Activated CD8-positive, alpha-beta T cell treated with anti-CD3 and anti-CD28 coated beads, Interleukin-2, amount 10 ng/mL, durations not matched to agents 7 days and 5 days (primary cell): ENCODE measurements at places on chromosomes 4 and X. TPM values are rescaled to one million over a fixed set of nuclear protein-coding genes. Genes with fewer than 3 reads are reported as not detected.

DNA sequence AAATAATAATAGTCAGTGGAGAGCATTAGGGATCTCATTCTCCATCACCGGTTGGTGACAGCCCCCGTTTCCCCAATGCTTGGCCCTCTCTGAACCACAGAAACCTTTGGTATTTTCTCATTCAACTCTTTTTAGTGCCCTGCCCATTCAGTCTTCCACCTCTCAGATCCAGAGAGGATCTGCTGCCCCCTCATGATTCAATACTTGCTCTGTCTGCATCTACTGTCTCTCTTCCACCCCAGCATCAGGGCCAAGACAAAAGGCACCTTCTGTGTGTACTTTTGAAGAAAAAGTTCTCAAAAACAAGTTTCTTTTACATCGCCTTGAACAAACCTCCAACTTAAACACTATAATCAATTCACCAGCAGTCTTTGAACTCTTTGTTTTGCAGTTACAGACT lies 19.3 kb downstream of the CLTRN start:
- H3K4me1 ChIP-seq = peaks cover 3% of the 10 kb centered on the region
- H3K36me3 ChIP-seq = no peaks in the 10 kb centered on the region
- no peak overlapping the region for H3K27ac ChIP-seq
- DNase-seq = no peak

DNA sequence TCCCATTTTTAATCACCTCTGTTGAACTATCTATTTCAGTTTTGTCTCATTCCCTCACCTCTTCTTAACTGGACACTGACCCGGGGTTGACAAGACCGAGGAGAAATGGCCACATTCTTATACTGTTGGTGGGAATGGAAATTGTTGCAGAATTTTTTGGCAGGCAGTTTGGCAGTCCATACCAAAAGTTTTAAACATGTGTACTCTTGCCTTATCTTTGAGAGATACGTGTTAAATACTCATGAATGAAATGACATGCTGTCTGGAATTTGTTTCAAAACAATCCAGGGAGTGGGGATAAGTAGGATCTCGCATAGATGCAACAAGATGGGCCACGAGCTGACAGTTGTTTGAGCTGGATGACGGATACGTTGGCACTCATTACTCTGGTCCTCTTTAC lies 12.1 kb downstream of the FGFBP1 start:
- no peaks in the 10 kb centered on the region for H3K36me3 ChIP-seq
- H3K4me3 ChIP-seq = no peak overlapping the region
- H3K27me3 ChIP-seq = peaks cover 18% of the 10 kb centered on the region
- no peak for DNase-seq
- no peaks in the 10 kb centered on the region for H3K4me1 ChIP-seq

DNA sequence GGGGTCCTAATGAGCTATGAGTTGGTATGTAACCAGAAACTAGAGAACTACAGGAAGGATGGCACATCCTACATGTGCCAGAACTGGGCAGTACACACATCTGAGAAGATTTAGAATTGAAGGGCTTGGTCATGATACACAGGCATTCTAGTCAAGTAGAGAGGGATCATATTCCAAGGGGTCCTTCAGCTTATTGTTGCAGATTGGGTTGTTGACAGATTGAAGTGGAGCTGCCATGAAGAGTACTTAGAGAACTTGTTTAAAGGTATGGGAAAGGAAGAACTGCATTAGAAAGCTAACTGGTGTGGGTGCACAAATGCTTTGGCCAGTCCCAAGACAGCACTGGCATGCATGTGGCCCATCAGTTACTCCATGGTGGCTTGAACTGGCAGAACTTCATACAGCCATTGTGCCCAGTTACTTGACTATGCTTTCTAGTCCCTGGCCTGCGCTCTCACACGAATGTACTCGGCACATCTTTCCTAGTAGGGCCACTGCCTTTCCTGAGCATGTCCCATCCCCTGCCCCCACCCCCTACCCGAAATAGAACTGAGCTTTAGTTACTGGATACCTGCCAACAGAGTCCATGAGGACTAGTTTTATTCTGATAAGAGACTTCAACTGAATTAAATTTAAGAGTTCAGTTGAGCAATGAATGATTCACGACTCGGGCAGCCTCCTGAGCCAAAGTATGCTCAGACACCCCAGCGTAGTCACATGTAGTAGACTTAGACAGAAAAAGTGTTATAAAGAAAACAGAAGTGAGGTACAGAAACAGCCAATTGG lies 64.0 kb downstream of the CCNG2 start:
- no peak for DNase-seq
- no peak overlapping the region for H3K4me3 ChIP-seq

- H3K36me3 ChIP-seq = no peaks in the 10 kb centered on the region
- no peak for DNase-seq
- no peak overlapping the region for H3K4me3 ChIP-seq
These were observed 417.1 kb upstream of the MAGEB16 start for GRCh38 chrX:35380808-35381700.

DNA sequence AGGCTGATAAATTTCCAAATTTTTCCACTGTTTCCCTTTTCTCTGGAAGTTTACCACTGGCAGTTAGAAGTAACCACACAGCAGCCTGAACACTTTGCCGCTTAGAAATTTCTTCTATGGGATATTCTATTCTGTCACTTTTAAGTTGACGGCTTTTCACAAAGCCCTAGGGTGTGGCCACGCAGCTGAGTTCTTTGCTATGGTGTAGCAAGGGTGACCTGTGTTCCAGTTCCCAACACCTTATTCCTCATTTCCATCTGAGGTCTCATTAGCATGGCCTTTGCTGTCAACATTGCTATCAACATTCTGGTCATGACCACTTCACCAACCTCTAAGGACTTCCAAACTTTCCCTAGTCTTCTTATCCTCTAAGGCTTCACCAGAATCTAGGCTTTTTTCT lies 45.4 kb upstream of the NFKB1 start:
- H3K27ac ChIP-seq = no peak overlapping the region
- H3K36me3 ChIP-seq = peaks cover 10% of the 10 kb centered on the region
- DNase-seq = no peak
- no peaks in the 10 kb centered on the region for H3K27me3 ChIP-seq

SLC6A14 gene
- total RNA-seq = not detected

DNA sequence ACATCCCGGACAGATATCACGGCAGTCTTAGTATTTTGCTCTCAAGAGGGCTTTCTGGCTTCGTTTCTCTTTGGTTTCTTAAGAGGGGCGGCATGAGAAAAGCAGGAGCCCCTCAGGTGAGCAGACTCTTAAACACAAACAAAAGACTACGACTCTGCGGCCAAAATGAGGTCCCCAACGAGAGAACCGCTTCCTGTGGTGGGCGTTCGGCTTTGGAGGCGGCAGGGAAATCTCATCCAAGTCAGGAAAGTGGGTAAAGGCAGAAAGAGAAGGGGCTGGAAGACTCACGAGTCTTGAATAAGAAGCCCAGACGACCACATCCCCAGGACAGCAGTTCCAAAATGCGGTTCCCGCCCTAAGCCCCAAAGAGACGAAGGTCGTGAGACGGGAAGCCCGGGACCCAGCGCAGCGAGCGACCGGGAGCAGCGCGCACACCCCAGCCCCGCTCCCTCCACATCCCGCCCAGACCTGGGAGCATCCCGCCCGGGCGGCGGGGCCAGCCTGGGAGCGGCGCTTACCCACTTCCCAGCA lies 409 bp downstream of the UGDH start:
- peak overlapping the region; percentile 98 for H3K4me3 ChIP-seq
- DNase-seq = peak; percentile 49
- H3K36me3 ChIP-seq = peaks cover 13% of the 10 kb centered on the region

DNA sequence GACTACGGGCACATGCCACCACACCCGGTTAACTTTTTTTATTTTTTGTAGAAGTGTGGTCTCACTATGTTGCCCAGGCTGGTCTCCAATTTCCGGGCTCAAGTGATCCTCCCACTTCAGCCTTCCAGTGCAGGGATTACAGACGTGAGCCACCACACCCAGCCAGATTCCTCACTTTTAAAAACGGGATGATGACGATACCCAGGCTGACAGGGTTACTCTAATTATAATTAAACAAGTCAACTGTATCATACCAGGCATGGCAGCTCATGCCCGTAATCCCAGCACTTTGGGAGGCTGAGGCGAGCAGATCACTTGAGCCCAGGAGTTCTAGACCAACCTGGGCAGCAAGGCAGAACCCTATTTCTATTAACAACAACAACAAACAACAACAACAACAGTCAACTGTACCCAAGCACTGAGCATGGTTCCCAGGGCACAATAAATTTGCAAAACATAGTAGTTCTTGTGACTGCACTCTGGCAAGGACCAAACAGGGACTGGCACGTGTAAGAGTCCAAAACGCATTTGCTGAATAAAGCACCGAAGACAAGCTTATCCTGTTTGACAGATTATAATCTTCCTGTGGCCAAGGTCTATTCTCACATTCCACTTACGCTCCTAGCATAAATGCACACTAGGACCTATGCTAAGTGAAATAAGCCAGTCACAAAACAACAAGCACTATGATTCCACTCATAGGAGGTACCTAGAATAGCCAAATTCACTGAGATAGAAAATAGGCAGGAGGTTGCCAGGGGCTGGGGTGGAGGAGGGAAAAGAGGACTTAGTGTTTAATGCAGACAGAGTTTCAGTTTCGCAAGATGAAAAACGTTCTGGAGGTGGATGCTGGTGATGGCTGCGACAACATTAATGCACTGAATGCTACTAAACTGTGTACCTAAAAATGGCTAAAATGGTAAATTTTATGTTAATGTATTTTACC lies 77.5 kb downstream of the IRF2 start:
- H3K4me3 ChIP-seq = no peak overlapping the region
- H3K4me1 ChIP-seq = peaks cover 13% of the 10 kb centered on the region
- no peak for DNase-seq
- H3K27me3 ChIP-seq = no peaks in the 10 kb centered on the region

- H3K27ac ChIP-seq = no peak overlapping the region
- H3K4me1 ChIP-seq = no peaks in the 10 kb centered on the region
- DNase-seq = no peak
- H3K27me3 ChIP-seq = no peaks in the 10 kb centered on the region
These were observed 15.7 kb downstream of the ZNF518B start for GRCh38 chr4:10441512-10441911.

GRCh38 chrX:116667346-116668134 lies 204.8 kb upstream of the CT83 start:
- no peaks in the 10 kb centered on the region for H3K4me1 ChIP-seq
- DNase-seq = no peak
- H3K27me3 ChIP-seq = no peaks in the 10 kb centered on the region
- H3K4me3 ChIP-seq = no peak overlapping the region
- no peak overlapping the region for H3K27ac ChIP-seq
- no peaks in the 10 kb centered on the region for H3K36me3 ChIP-seq
